ENCODE measurements at places on chromosomes 3 and 15.
A peak's percentile ranks its signal among the peaks of the same experiment; 100 is the strongest.

GRCh38 chr15:27218426-27218825 lies 247.4 kb downstream of the GABRG3 start:
- no peaks in the 10 kb centered on the region for H3K27me3 ChIP-seq
- H3K36me3 ChIP-seq, result no peaks in the 10 kb centered on the region
- no peak overlapping the region for H3K27ac ChIP-seq
- no peak overlapping the region for H3K4me3 ChIP-seq

DNA sequence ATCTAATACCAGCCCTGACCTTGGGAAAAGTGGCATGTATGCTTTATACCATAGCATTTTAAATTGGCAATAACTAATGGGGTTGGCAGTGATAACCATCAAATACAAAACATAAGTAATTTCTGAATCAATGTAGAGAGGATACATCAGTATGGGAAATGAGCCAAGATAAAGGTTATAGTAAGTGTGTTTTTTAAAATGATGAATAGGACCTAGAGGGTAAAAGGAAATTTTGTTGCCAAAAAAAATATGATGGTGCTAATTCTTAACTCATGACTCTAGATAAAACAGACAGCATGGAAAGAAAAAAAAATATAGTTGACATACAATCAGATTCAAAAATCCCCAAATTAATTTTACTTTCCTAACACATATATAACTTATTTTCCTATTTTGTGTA lies 75.4 kb upstream of the ROBO1 start:
- no peaks in the 10 kb centered on the region for H3K4me1 ChIP-seq
- DNase-seq, result no peak
- no peak overlapping the region for H3K4me3 ChIP-seq
- H3K27me3 ChIP-seq, result no peaks in the 10 kb centered on the region
- no peaks in the 10 kb centered on the region for H3K36me3 ChIP-seq
- H3K27ac ChIP-seq, result no peak overlapping the region

GRCh38 chr3:177449360-177450006 lies 252.2 kb upstream of the TBL1XR1 start:
- DNase-seq, result no peak
- no peaks in the 10 kb centered on the region for H3K4me1 ChIP-seq
- H3K27ac ChIP-seq, result no peak overlapping the region
- H3K4me3 ChIP-seq, result no peak overlapping the region

DNA sequence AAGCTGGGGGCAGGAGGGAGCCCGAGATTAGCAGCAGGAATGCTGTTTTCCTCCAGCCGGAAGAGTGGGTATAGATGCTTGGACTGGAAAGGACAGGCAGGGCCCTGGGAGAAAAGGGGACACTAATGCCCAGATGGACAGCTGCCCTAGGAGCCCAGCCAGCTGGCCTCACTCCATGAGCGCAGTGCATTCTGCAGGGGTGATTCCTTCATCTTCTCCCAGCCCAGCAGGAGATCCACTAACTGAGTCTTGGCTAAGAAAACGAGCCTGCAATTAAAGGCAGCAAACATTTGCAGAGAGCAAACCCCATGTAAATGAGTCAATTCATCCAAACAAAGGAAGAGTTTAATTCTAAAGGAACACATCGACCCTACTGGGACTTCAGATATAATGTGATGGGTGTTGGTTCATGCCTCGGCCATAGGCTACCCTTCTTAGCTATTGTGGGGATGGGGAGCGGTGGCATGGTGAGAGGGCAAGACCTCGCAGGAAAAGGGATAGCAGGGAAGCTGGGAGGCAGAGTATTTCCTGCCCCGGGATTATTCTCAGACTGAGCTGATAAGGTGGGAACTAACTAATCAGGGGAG lies 13.3 kb upstream of the MINAR1 start:
- no peak overlapping the region for H3K27ac ChIP-seq
- peaks cover 19% of the 10 kb centered on the region for H3K4me1 ChIP-seq
- peaks cover 2% of the 10 kb centered on the region for H3K27me3 ChIP-seq
- no peaks in the 10 kb centered on the region for H3K36me3 ChIP-seq
- no peak overlapping the region for H3K4me3 ChIP-seq

- H3K4me1 ChIP-seq, result peaks cover 3% of the 10 kb centered on the region
- H3K4me3 ChIP-seq, result peak overlapping the region; percentile 100
- no peak overlapping the region for H3K27ac ChIP-seq
- no peaks in the 10 kb centered on the region for H3K36me3 ChIP-seq
- DNase-seq, result no peak
- H3K27me3 ChIP-seq, result no peaks in the 10 kb centered on the region
Observed at GRCh38 chr15:49154359-49154758, 1.0 kb downstream of the COPS2 start.

DNA sequence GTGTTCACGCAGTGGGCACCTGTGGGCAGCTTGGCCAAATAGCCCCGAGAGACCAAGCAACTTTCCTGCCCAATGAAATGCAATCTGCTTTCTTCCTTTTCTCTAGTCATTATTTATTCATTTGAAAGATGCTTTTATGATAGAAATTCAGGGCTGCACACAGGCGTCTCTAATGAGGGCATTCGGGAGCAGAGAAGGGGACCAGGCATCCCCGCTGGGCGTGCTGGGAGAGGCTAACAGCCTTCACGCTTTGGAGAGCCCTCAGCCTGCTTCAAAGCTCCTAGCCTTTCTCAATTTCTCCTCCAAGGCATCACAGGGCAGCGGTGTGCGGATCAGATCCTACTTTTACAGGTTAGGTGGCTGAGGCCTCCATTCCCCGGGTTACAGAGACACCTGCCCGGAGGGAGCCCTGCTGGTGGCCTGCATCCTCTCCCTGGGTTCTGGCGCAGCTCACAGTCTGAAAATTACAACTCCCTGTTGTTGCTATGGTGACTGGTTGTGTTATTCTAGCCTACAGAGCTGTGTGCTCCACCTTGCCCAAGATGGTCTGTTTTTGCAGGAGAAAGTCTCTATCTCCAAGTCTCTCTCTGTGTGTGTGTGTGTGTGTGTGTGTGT lies 21.8 kb upstream of the KLF13 start:
- H3K36me3 ChIP-seq, result peaks cover 4% of the 10 kb centered on the region
- H3K27me3 ChIP-seq, result no peaks in the 10 kb centered on the region
- peak overlapping the region; percentile 11 for H3K27ac ChIP-seq
- H3K4me1 ChIP-seq, result peaks cover 91% of the 10 kb centered on the region
- DNase-seq, result no peak
- no peak overlapping the region for H3K4me3 ChIP-seq

GRCh38 chr3:69867941-69868505 lies 128.8 kb downstream of the MITF start:
- no peak overlapping the region for H3K27ac ChIP-seq
- no peaks in the 10 kb centered on the region for H3K27me3 ChIP-seq
- H3K36me3 ChIP-seq, result no peaks in the 10 kb centered on the region
- DNase-seq, result no peak
- no peak overlapping the region for H3K4me3 ChIP-seq

- no peaks in the 10 kb centered on the region for H3K36me3 ChIP-seq
- H3K27ac ChIP-seq, result no peak overlapping the region
- H3K4me3 ChIP-seq, result no peak overlapping the region
- peaks cover 3% of the 10 kb centered on the region for H3K4me1 ChIP-seq
- no peak for DNase-seq
Observed at GRCh38 chr3:188239035-188239434, 85.1 kb downstream of the LPP start.

DNA sequence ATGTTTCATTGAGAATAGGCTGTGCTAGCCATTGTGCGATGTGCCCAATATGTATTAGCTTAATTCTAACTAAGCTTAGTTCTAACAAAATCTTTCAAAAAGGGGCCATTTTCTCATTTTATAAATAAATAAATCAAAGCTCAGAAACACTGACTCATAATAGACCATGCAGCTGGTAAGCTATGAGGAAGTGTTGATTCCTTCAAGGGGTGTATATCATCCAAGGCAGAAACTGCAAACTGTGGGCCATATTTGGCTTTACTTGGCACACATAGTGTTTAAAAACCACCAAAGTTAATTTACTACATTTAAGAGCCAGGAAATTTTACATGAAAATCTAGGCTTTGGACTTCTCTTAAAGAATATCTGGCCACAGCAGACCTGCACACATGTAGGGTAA lies 136.5 kb downstream of the ZNF621 start:
- H3K27ac ChIP-seq, result no peak overlapping the region
- no peak overlapping the region for H3K4me3 ChIP-seq
- peaks cover 7% of the 10 kb centered on the region for H3K4me1 ChIP-seq

DNA sequence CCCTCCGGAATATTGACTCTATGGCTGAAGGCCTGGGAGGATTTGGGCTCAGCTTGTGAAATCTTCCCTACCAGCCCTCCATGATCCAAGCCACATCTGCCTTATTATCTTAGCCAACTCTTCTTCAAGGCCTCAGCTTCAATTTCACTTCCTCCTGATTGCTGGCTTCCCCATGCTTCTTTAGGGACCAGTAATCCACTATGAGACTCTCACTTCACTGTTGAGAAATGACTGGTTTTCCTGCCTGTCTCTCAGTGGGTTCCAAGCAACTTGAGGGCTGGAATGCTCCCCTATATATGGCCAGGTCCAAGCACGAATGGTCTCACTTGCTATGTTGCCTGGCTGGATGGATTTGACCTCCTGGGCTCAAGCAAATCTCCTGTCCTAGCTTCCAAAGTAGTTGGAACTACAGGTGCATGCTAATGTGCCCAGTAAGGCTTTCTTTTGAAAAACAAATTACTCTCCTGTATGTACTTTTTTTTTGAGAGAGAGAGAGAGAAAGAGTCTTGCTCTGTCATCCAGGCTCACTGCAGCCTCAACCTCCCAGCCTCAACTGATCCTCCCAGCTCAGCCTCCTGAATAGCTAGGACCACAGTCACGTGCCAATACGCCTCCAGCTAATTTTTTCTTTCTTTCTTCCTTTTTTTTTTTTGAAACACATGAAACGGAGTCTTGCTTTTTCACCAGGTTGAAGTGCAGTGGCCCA lies 7.9 kb upstream of the PIK3CB start:
- H3K27ac ChIP-seq, result no peak overlapping the region
- no peaks in the 10 kb centered on the region for H3K36me3 ChIP-seq
- no peaks in the 10 kb centered on the region for H3K27me3 ChIP-seq
- no peak overlapping the region for H3K4me3 ChIP-seq

DNA sequence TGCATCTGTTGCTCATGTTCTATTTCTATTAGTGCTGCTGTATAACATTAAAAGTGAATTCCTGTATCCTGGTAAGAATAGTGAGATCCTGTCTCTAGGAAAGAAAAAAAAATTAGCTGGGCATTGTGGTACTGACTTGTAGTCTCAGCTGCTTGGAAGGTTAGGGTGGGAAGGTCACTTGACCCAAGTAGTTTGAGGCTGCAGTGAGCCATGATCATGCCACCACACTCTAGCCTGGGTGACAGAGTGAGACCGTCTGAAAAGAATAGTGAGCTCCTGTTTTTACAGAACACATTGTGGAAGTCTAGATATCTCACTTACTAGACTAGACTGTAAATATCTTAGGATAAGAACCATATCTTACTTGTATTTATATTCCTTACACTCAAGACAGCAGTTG lies 4.6 kb downstream of the ATP11B start:
- DNase-seq, result no peak
- no peak overlapping the region for H3K27ac ChIP-seq
- no peak overlapping the region for H3K4me3 ChIP-seq
- H3K4me1 ChIP-seq, result no peaks in the 10 kb centered on the region

GRCh38 chr15:73781038-73781925 lies 28.1 kb upstream of the INSYN1 start:
- H3K27me3 ChIP-seq, result no peaks in the 10 kb centered on the region
- no peak overlapping the region for H3K4me3 ChIP-seq
- no peak for DNase-seq
- no peaks in the 10 kb centered on the region for H3K36me3 ChIP-seq
- peaks cover 33% of the 10 kb centered on the region for H3K4me1 ChIP-seq

- peaks cover 11% of the 10 kb centered on the region for H3K4me1 ChIP-seq
- no peaks in the 10 kb centered on the region for H3K36me3 ChIP-seq
- H3K27me3 ChIP-seq, result no peaks in the 10 kb centered on the region
- no peak for DNase-seq
Observed at GRCh38 chr15:98896802-98897732, 110.5 kb downstream of the PGPEP1L start.

- peak; percentile 71 for DNase-seq
- no peak overlapping the region for H3K4me3 ChIP-seq
- H3K27ac ChIP-seq, result no peak overlapping the region
Observed at GRCh38 chr3:14467814-14468620, 65.6 kb downstream of the SLC6A6 start.

- DNase-seq, result no peak
- H3K4me3 ChIP-seq, result no peak overlapping the region
- no peaks in the 10 kb centered on the region for H3K4me1 ChIP-seq
- no peaks in the 10 kb centered on the region for H3K27me3 ChIP-seq
- H3K36me3 ChIP-seq, result no peaks in the 10 kb centered on the region
Observed at GRCh38 chr3:17278006-17278405, 393.3 kb downstream of the PLCL2 start.

DNA sequence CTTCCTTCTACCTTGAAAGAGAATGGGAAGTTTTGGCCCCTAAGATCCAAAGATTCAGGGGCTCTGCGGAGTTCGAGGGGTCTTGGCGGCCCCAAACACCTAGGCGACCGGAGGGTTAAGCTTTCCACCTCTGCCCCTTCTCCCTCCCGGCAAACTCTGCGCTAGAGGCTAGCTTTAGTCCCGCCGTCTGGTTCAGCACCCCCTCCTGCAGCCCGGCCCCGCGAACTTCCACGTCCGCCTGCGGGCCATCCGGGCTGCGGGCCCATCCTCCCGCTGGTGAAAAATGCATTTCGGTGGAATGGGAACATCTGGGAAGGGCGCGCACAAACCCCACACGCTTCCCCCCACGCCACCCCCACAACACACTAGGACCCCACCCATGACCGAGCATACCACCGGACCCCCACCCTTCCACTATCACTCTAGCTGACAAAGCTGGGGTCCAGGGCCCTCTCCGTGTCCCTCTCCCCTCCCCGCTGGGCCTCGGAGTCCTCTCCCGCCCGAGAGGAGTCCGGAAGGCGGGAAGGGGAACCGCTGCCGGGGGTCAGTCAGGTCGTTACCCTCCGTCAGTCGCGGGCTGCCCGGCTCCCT lies 1.0 kb downstream of the SHOX2 start:
- H3K36me3 ChIP-seq, result peaks cover 2% of the 10 kb centered on the region
- H3K4me1 ChIP-seq, result peaks cover 45% of the 10 kb centered on the region
- H3K4me3 ChIP-seq, result no peak overlapping the region
- DNase-seq, result no peak

DNA sequence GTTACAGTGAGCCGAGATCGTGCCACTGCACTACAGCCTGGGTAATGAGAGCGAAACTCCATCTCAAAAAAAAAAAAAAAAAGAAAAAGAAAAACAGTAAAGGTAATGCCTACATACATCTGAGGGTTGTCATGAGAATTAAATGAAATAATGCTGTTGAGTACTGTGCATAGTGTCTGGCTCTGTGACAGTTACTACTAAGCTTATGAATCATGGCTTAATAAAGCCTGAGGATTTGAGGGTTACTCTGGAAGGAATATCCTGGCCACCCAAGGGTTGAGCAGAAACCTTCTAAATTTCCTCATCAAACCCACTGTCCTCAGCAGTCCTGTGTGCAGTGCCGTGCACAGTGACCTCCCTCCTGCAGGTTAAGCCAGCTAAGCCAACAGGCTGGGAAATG lies 26.8 kb upstream of the ELP6 start:
- no peaks in the 10 kb centered on the region for H3K27me3 ChIP-seq
- no peak overlapping the region for H3K4me3 ChIP-seq
- peaks cover 59% of the 10 kb centered on the region for H3K4me1 ChIP-seq
- no peaks in the 10 kb centered on the region for H3K36me3 ChIP-seq
- DNase-seq, result no peak

Data from spinal cord (tissue), 10 donors.